Muscle of leg (tissue), 16 donors: ENCODE measurements at places on chromosomes 5 and 9.

DNA sequence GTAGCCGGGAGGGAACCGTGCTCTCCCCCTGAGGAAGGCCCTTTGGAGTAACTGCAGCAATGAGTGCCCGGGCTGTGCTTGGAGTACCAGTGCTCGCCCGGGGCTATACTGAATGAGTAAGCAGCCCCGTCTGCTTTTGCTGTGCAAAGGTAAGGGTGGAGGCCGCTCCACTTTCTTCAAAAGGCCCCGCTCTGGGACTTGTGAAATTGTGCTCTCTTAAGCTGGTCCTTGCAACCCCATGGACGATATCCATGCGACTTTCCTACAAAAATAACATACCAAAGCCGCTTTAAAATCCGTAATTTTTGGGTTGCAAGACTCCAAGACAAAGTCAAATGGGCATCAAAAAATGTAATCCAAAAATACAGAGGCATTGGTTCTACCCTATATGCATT, 578 bp upstream of the TNFAIP8 start:
- no peak for DNase-seq

DNA sequence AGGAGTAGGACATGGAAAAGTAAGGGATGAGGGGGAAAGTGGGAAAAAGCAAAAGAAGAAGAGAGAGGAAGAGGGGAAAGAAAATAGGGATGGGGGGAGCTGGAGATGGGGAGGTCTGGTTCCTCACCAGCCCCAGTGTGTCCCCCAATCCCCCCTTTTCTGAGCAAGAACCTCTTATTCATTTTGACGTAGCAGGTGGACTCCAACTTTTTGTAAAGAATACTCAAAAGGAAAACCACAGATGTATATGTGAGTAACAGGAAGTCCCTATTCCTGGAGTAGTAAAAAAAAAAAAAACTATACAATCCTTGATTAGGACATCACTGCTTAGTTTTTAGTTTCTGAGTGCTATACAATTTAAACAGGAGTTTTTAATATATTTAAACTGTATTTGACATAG, 3.9 kb upstream of the CFAP95 start:
- DNase-seq, result no peak

DNA sequence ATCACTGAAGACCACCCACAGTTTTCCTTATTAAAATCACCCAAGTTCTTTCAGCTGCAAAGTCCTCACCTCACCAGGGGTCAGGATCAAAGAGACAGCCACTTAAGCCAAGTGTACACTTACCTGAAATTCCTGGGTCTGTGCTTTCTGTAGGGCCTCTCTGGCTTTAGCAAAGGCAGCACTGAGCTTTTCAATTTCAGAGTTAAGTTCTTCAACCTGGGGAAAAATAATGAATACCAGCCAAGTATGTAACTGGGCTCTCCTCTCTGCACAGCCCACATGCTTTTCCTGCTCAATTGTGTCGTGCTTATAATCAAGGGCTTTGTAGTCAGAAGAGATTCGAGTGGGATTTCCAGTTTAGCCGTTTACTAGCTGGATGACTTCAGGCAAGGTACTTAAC, 55.1 kb downstream of the CDK5RAP2 start:
- DNase-seq, result no peak

GRCh38 chr5:3511934-3512333, 83.7 kb upstream of the IRX1 start:
- no peak for DNase-seq

- DNase-seq, result no peak
These were observed 10.4 kb downstream of the TNIP1 start for GRCh38 chr5:151070449-151070848.

- DNase-seq, result peak; percentile 21
These were observed 115.4 kb upstream of the KLF9 start for GRCh38 chr9:70529833-70530232.

DNA sequence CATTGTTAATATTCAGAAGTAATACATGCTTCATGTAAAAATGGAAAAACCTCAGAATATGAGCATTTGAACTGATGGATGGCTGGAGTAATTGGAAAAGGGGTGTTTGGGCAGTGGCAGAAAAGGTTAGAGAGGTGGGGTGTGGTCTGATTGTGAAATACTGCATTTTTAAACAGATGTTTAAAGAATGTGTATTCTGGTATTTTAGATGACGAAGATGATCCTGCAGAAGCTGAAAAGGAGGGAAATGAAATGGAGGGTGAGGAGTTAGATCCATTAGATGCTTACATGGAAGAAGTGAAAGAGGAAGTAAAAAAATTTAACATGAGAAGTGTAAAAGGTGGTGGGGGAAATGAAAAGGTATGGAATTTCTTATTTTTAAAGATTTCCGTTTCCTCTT, 18.8 kb downstream of the DDX46 start:
- DNase-seq, result no peak

- DNase-seq, result peak; percentile 78
These were observed 13.1 kb downstream of the DIAPH1 start for GRCh38 chr5:141605523-141606277.

DNA sequence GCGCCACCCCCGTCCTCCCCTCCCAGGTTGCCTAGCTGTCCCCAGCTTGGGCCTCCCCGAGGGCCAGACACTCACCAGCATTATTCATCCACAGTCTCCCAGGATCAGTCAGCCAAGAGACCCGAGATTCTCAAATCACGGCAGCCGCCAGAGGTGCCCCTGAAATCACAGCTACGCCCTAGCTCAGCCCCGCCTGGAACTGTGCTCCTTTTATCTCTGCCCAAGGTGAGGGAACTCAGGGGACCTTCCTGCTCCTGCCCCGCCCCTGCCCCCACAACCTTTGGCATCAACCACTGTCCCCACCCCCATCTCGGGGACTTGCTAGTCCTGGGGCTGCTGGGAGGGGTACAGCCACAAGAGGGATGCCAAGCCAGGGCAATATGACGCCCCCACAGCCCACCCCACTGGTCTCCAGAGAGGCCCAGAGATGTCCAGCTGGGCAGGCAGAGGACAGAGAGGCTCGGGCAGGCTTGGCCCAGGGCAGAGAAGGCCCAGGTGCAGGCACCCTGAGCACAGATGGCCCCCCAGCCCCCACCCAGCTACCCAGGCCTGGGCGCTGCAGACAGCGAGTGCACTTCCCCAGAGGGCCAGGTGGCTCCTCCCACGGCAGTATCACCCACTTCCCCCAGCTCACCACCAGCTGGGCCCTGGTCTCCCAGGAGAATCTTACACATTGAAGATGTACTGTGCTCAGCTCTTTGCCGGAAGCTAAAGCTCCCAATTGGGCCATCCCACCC, at the start of gene FUT7:
Gene FUT7 (minus strand): TSS at position 185 of the 737 bp plus-strand sequence. CDS start 97 bp downstream, at position 88.
- no peak for DNase-seq

DNA sequence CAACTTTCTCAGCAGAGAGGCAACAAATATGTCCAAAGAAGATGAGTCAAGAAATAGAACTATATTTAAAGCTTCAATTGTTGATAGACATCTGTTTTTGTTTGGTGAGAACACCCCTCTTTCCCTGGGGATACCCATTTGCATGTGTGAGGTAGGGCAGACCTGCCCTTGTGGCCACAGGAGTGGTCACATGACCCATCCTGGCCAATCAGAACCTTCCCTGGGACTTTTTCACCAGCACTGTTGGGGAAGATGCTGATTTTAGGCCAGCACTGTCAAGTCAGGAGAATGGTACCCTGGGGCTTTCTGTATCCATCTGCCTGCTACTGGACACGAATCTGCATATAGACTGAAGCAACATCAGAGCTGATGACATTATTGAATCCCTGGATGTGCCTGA, 211.2 kb downstream of the CDK5RAP2 start:
- no peak for DNase-seq

DNA sequence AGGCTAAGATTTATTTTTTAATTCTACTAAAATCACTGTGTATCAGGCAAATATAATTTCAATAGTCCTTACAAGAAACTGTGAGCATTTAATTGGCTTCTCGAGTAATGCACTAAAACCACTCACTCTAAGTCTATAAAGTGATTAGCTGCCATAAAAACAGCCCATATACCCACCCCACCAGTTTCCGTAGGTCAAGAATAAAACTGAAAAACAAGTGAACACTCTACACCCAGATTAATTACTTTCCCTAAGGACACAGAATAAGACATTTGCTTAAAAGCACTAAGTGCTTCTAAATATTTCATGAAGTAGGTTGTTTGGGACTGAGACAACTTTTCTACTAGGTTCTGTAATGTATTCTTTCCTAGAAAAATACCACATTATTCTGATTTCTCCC, 194.2 kb downstream of the AGTPBP1 start:
- no peak for DNase-seq

- DNase-seq, result peak; percentile 76
These were observed 246.3 kb upstream of the TAS2R1 start for GRCh38 chr5:9876451-9876850.

DNA sequence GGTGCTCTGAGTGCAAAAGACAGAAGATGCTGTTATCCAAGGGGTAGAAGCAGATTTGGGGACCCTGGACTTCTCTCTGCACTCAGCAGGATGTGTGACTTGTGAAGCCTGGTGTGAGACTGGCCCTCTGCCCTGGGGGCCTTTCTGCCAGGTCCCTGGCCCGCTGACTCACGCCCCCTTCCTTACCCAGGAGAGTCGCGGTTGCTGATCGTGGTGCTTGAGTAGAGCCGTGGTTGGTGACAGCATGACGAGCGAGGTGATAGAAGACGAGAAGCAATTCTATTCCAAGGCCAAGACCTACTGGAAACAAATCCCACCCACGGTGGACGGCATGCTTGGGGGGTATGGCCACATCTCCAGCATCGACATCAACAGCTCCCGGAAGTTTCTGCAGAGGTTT, 6.5 kb downstream of the NTMT1 start:
- DNase-seq, result no peak

- DNase-seq, result no peak
These were observed 53.0 kb downstream of the PSD2 start for GRCh38 chr5:139848508-139849100.

DNA sequence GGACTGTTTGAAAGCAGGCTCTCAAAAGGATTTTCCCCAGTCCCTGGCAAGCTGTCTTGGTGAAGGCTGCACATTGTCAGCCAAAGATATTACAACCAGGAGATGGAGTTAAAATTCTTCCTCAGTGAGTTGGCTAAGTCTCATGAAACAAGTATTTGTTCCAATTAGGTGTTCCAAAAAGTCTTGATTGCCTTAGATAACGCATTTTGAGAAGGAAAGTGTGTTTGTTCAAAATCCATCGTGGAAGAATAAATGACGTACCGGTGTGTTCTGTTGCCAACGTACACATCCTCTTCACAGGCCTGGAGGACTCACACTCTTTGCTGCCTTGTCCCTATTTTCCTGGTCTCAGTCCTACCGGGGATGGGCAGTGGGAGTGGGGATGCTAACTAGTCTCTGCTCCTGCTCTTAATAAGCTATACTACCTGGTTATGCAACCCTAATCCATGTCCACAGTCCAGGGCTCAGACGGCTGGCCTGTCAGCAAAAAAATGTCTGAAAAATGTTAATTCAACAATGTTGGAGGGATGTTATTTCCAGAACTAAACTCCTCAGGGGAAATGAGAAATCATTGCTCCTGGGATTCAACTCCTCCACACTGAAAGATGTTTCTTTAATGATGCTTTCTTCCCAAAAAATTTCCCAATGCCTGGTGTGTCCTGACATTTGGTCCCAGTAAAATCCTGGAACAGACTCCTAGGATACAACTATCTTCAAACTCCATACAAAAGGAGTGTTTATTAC, 175.3 kb upstream of the KLF9 start:
- peak; percentile 72 for DNase-seq

DNA sequence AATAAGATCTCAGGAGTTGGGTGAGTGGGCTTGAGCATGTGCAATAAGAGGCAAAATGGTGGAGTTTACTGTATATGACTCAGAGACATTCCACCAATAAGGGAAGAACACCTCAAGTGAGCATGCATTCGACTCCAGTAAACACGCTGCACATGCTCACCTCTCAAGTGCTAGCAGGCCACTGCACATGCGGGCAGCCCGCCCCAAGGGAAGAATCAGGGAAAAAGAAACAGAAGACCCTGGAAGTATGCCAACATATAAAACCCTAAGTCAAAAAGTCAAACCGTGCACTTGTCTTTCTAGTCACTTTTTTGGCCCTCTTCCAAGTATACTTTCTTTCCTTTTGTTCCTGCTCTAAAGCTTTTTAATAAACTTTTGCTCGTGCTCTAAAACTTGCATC, 245.3 kb upstream of the RASA1 start:
- DNase-seq, result no peak

GRCh38 chr9:94768766-94769165, 42.3 kb downstream of the AOPEP start:
- no peak for DNase-seq

DNA sequence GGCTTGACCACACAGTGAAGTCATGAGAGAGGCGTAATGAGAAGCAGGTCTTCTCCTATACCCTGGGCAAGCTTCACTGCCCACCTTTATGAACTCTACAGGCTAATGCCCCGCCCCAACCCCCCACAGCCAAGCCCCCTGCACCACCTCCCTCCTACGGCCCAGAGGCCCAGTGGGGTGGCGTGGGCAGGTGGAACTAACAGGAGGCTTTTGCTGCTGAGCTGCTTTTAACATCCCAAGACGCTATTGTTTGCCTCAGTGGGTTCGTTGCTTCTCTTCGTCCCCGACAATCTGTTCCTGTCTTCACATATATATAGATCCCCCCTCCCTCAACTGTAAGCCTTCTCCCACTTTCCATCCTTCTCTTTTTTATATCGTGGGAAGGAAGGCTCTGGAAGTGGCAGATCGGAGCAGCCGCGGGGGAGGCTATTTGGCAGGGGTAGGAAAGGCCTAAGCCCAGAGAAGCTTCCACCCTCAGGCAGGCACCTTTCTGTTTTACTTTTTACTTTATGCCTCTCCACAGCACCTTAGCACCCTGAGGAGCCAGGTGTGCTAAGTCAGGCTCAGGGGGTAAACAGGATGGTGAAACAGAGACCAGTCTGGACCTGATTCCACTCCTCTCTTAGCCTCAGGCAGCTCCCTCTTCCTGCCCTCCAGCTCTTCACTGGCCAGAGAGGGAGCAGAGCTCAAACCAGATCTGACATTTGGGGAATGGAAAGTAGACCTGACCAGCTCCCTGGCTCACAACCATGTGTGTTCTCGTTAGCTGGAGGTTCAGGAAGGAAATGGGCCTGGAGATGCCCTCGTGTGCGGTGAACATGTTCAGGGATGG, 26.5 kb downstream of the CD74 start:
- DNase-seq, result no peak

DNA sequence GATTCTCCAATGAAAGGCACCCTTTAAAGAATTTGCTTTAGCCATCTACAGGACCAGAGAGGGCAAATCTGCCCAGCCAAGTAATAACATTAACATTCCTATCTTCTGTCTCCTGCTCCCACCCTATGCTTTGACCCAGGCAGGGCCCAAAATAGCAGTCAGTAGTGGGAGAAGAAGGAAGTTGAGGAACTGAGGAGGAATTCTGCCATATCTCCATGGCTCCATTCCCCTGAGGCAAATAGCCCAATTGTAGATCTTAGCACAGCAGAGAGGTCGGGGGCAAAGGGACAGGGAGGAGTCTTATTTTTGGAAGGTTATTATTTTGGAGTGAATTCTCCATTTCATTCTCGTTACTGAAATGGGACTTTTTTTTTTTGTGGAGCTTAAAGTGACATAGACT, 111.1 kb upstream of the IFNK start:
- DNase-seq, result peak; percentile 36

DNA sequence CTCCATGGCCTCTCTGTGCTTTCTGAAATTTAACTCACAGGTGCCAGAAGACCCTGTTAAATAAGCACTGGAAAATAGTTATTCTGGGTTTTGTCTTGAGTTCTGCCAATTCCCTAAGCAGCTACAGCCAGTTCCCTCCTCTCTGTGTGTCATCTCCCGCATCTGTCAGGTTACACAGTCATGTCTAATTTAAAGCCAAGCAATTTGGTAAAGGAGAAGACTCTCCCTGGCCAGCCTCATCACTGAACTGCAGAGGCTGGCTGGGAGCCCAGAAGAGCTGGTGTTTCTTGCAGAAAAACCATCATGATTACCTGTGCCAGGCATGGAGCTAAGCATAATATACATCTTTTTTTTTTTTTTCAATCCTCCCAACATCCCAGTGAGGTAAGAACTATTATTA, 141.3 kb upstream of the ZNF366 start:
- peak; percentile 87 for DNase-seq
